ENCODE measurements at places on chromosomes 7 and 10.

GRCh38 chr10:101222683-101223273 is 6.5 kb downstream of the LBX1 start:
- DNase-seq = peak; percentile 43

DNA sequence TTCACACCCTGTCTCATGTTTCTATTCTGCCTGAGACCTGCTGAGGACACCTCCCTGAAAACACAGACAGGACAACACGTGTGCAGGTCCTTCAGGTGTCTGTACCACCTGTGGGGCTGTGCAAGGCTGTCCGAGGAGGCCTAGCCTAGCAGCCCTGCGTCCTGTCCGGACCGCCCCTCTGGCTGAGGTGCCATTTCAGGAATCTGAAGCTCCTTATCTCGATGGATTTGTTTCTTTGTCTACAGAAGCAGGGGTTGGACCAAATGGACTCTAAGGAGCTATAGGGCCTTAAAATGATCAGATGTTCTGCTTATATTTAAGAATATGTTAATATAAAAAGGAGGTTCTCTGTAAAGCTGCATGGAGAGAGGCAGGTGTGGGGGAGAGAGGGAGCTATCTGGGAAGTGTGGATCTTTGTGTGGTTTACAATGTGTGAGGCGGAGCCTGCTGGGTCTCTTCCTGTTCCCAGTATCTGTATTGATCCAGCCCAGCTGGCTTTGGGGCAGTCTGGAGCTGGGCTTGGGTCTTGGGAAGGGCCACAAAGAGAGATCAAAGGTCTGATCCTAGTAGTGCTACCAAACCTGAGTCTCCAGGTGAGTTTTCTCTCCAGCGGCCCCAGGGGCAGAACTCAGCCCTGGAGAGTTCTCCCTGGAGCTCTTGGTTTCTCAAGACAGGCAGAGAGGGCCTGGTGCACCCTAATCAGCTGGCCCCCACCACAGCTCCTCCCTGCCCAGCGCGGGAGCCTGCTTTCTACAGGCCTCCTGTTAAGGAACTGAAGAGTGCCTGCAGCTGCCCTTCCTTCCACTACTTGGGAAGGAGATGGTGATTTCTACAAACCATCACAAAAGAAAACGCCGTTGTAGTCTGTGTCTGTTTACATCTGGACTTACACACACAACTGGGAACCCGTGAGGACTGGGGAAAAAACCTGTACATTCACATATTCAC is 3.4 kb upstream of the MNX1 start:
- DNase-seq = no peak

DNA sequence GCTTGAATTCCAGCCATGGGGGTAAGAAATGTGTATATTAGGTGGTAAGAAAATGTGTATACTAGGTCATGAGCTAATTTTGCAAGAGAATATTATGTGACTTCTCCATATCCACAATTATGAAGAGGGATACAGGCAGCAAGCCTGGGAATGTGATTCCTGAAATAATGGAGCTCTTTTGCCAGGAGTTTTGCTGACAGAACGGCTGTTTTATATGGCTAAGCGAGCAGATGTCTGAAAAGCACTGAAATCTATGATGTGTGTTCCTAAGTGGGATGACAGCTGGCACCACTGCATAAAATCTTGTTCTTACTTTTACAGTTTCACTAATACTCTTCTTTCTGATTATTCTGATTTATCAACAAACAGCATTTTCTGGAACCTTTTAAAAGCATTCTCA is 386.0 kb upstream of the HPS1 start:
- no peak for DNase-seq

DNA sequence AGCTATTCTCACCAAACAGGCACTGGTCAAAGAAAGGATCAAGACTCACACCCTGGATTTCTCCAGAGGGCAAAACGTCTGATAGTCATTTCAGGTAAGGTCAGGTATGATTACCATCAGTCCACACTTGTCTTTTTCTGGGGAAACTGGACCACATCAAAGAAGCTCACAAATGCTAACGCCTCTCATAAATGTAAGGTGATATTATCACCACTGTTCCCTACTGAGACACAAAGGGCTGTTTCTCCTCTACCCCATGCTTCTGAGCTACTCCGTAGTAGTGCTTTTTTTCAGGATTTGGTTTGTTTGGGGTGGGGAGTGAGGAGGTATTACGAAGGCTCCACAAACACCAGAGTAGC is 51.6 kb downstream of the CREB3L2 start:
- DNase-seq = no peak

GRCh38 chr7:142859829-142860228 is 5.0 kb downstream of the EPHB6 start:
- no peak for DNase-seq

DNA sequence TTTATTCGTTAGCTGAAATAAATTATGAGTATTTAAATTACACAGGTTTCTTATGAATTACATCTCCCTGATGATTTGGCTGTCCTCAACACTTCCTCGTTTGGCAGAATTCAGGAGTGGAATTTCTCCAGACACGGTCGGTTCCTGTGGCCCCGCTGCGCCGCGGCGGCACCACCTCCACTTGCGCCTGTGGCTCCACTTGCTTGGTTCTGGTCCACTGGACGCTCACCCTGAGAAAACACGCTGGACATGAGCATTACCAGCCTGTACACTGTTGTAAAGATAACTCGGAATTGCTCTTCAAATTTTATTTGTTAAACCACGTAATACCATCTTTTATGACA is 85.3 kb downstream of the ZNF33B start:
- DNase-seq = no peak

DNA sequence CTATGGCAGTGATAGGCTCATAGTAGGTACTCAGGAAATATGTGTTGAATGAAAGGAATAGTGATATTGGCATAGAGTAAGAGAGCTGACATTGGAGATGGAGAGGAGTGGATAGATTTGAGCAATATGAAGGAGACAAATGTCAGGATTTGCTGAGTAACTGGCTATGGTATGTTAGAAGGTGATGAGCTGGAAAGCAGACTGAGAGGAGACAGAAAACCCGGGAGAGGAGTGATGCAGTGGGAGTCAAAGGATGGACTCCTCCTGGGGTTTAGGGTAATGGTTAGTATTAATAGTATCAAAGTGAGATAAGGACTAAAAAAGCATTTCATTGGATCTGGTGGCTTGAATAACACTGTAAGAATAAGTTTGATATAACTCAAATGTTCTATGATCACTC is 64.8 kb downstream of the CD36 start:
- no peak for DNase-seq

DNA sequence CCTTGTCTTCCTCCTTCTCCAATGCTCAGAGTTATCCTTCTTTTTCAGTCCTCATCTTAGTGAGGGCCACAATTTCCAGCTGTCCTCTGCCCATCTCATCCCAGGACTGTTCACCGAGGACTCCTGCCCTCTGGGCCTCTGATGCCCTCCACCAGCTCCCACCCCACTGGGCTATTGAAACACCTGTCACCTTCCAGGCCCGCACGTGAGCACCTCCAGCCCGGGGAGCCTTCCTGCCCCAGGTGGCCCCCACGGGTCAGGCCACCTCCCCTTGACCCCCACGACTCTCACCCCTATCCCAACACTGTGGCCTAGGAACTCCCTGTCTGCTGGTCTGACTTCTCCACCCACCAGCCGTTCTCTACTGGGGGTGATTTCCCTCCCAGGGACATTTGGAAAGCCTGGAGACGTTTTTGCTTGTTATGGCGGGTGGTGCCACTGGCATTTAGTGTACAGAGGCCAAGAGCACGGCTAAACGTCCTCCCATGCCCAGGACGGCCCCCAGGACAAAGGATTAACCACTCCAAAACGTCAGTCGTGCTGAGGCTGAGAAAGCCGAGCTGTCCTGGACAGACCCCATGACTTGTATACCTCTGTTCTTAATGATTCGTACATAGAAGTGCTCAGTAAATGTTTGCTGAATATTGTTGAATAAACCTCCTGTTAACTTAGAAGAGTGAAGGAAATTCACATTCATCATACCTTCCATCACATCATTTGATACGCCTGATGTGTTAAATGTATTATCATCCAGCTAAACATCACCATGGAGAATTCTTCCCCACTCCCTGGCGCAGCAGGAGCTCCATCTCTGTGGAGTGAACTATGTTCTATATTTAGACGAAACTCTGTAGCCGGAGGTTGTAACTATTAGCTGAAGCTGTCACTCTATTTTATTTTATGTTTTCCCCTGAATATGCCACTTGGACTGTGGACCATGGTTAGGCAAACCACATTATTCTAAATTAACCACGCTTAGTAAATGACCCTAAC is 270.1 kb upstream of the SHH start:
- no peak for DNase-seq

- no peak for DNase-seq
Observed at GRCh38 chr10:44185315-44185666, 199.6 kb downstream of the CXCL12 start.

DNA sequence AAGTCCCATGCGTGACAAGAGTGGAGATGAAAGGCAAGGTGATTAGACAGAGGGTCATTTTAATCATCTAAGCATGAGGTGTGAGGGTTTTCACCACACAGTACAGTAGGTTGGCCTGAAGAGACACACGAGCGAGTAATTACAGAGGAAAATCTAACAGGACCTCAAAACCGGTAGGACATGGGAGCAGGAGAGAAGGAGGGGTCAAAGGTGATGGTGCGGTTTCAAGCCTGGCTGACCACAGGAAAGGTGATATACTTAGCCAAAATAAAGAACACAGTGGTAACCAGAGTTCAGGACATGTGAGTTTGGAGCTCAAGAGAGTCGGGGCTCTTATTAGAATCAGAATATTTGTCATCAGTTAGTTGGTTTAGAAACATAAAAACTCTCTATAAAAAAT is 20.0 kb downstream of the GLI3 start:
- DNase-seq = no peak

- DNase-seq = no peak
Observed at GRCh38 chr10:33506838-33507661, 172.6 kb upstream of the NRP1 start.

DNA sequence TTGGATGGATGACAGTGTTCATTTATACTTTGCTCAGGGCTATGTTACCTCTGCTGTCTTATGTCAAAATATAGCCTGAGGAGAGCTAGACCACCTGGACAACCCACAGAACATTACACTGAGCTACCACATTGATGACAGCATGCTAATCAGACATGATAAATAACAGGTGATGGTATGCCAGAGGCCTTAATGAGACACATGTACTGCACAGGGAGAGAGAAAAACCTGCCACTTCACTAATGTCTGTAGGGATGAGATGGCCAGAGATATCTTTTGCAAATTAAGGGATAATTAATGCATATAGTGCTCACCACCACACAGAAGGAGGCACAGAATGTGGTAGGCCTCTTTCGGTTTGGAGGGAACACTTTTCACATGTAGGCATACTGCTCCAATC is 1122.6 kb upstream of the POT1 start:
- DNase-seq = no peak

DNA sequence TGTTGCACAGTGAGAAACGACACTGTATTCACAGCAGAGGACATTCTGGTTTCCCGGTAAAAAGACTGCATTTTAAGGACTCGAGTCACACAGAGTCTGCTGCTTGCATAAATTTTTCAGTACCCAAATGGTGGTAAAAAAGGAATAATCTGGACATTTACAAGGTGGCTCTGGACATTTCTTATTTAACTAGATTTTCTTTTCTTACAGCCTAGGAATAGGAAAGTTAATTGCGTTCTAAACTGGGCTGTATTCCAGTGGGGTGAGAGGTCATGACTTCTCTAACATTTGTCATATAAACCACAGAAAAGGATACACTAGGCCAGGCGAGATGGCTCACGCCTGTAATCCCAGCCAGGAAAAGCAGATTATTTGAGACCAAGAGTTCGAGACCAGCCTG is 237.5 kb upstream of the KLF6 start:
- no peak for DNase-seq

DNA sequence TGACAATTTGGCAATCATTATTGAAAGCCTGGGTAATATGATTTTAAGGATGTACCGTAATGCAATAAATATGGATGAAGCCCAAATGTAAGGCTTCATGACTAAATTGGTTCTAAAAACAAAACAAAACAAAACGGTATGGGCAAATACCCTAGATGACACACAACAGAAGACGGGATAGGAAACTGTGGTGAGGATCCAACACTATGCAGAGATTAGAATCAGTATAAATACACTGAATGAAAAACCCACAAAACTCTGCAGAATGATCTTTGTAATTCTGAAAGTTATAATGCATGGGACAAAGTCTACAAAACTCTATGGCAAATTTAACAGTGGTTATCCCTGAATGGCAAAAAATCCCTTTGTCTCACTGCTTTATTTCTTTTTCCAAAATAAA is 57.6 kb downstream of the MALSU1 start:
- no peak for DNase-seq

DNA sequence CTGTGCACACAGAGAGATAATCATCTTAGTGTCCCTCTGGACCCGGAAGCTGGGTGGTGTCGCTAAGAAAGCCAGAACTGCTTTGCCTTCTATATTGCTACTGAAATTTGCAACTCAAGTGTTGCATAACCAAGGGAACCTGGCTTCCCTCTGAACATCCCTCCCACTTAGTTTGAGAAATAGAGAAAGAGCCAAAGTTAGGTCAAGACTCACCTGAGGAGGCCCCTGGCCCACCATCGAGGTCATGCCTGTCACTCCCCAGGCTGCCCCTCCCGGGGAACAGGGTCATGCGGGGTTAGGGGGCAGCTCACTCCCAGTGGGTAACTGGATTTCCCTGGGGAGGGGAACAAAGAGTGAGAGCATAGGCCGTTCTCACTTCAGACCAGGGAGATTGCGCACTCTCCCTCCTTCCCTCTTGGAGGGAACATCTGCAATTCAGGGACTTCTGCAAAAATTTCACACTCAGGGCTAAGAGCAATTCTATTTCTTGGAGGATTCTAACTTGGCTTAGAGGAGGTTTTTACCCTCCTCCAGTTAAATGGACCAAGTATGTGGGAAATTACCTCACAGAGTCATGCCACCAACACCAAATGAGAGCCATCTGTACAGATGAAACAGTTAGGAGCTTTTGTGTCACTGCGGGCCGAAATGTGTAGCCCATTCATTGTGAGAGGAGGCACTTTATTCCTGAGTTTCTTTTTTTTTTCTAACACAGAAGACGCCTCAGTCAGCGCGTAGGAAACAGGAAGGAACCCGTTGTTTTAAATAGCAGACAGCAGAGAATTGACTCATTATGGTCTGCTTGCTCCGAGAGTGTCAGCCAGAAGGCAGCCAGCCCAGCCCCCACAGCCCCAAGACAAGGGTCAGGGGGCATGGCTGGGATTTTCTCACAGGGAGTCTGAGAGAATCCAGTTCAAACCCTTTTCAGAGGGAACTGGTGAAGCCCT is 221.3 kb downstream of the ARHGAP12 start:
- DNase-seq = peak; percentile 69

GRCh38 chr10:11483201-11484148 is 128.0 kb downstream of the USP6NL start:
- DNase-seq = no peak

GRCh38 chr7:69825113-69825972 is 227.1 kb downstream of the AUTS2 start:
- no peak for DNase-seq

DNA sequence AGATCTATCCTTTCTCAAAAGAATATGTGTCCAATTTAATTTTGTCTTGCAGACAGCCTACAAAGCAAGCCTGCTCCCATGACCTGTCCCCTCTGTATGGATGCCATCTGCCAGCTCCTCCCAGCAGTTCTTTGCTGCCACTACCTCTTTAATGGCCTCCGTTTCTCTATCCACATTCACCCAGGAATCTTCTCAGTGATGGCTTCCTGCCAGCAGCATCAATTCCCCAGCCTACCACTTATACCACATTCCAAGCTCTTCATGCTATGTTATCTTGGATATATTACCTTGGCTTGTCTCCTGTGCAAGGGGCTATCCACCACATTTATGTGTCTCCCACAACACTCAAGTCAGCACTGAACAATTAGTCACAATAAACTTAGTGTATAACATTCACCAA is 133.2 kb downstream of the VPS50 start:
- no peak for DNase-seq

All from activated T-cell treated with anti-CD3 and anti-CD28 coated beads, Interleukin-2, amount 50 U/mL, for 48 hours (primary cell).